Astrocyte (in vitro differentiated cells and primary cell): ENCODE measurements at places on chromosomes 16 and 17. TPM values are rescaled to one million over a fixed set of nuclear protein-coding genes. Genes with fewer than 3 reads are reported as not detected.
A peak's percentile ranks its signal among the peaks of the same experiment; 100 is the strongest.

GRCh38 chr16:18059089-18059488 is 277.4 kb downstream of the NPIPA8 start:
- no peaks in the 10 kb centered on the region for H3K36me3 ChIP-seq
- H3K27me3 ChIP-seq = no peaks in the 10 kb centered on the region
- no peaks in the 10 kb centered on the region for H3K4me1 ChIP-seq

DNA sequence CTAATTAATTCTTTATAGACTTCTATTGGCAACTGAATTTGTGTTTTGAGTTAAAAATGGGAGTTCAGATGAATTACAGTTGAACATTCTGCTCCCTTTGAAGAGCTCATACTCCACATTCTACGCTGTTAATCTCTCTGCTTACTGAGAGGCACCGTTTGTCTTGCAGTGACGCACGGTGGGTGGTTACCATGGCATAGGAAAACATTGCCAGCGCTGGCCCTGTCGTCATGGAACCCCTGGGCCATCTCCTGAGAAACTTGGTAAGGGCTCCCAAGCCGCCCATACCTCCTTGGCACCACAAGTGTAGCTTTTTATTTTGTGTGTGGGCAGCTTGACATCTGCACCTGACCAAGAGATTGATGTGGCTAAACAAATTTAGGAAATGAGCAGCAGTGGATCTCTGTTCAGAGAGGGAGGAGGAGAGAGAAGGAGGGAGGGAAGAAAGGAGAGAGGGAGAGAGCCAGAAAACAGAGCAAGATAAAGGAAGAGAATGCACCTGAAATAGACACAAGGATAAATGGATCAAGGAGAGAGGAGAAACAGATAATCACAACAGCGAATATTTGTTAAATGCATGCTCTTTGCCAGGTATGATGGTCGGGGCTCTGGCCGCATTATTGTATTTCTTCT is 398.5 kb downstream of the HAPSTR1 start:
- no peaks in the 10 kb centered on the region for H3K27me3 ChIP-seq
- H3K27ac ChIP-seq = no peak overlapping the region
- H3K4me1 ChIP-seq = no peaks in the 10 kb centered on the region
- H3K4me3 ChIP-seq = no peak overlapping the region
- DNase-seq = no peak

DNA sequence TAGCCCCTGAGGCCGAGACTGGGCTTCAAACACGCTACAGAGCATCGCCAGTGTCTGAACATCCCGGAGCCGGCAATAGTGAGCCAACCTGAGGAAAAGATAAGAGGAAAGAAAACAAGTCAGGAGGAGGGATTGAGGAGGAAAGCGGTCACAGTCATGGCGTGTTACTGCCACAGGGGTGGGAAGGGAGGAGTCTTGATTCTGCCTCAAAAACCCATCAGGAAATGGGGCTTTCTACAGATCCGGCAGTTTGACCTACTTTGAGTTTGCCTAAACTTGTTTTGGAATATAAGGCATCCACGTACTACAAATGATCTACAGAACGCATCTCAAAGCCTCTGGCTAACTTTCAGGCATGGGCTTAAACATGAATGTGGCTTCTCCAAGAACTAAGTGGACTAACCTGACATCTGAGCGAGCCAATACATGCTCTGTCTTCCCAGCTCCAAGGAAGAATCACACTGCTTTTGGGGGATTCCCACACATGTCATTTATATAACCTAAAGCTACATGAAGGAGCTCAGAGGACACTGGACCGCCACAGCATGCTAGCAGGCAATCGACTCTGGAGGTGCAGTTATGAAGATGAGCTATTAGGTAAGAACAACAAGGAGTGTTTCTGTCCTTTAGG is 96.6 kb downstream of the WDR59 start:
- no peak overlapping the region for H3K4me3 ChIP-seq
- no peak overlapping the region for H3K27ac ChIP-seq
- no peaks in the 10 kb centered on the region for H3K4me1 ChIP-seq
- H3K36me3 ChIP-seq = peaks cover 15% of the 10 kb centered on the region
- no peak for DNase-seq

DNA sequence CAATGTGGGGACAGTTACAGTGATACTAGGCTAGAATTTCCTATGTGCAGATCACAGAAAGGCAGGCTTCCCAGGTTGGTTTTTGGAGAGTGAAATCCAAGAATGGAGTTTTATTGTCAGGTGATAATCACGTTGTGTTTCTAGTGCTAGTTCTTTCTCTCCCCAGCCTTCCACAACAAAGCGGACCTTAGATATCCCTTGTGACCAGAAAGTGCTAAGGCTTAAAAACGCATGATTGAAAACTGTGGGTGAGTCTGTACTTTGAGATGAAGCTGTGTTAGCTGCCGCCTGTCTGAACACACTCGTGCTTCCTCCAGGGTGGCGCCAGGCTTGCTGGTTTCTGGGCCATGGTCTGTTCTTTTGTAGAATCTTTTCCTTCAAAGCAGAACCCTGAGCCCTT is 52.1 kb downstream of the BANP start:
- H3K36me3 ChIP-seq = peaks cover 6% of the 10 kb centered on the region
- no peak overlapping the region for H3K27ac ChIP-seq
- no peaks in the 10 kb centered on the region for H3K4me1 ChIP-seq
- no peak for DNase-seq

DNA sequence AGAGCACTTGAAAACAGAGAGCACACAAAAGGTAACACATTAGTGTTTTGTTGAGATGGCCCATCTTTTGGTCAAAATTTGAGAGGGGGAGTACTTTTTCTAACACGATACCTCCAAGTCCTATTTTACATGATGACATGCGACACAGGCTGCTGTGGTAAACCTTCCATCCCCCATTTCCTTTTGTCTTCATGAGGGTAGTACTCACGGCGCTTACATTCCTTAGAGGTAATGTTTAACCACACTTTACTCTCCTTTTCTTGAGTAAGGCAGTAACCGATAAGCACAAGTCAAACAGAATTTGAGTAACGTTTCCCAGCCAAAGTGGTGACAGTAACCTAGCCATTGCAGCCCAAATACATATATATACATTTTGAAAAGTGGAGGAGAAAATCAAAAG is 35.8 kb upstream of the PITPNM3 start:
- DNase-seq = peak; percentile 57
- peak overlapping the region; percentile 42 for H3K27ac ChIP-seq
- peaks cover 56% of the 10 kb centered on the region for H3K36me3 ChIP-seq
- H3K27me3 ChIP-seq = no peaks in the 10 kb centered on the region

DNA sequence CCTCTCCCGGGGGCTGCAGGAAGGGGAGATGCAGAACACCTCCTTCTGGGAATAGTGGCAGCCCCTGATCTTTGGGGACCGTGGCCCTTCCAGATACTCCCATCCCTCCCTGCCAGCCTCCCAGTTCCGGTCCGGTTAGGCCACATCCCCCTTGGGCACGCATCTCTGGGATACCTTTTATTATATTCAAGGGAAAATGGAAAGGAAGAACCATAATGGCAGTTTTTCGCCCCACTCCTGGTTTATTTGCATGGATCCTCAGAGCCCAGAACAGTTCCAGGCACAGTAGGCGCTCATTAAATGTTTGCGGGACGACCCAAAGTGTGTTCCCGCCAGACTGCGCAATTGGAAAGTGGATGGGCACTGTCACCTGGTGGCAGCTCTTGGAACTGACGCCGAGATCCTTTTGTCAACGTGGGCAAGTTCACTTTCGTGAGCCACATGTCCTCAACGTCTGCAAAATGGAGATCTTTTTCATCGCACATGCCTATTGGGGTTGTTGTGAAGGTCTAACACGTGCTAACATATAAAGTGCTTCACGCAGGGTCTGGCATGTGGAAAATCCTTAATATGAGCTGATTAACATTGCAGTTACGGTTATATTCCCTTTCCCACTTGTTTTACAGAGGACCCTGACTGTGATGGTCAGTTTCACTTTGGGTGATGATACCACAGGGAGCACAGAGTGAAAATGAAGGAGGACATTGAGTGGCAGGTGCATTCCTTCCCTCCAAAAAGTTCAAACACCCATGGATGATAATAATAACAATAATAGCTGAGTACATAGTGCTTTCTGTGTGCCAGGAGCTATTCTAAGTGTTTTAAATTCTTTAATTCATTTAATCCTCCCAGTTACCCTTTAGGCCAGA is 1.7 kb upstream of the GPRC5B start:
- DNase-seq = peak; percentile 47
- no peak overlapping the region for H3K27ac ChIP-seq
- peak overlapping the region; percentile 14 for H3K4me3 ChIP-seq
- no peaks in the 10 kb centered on the region for H3K36me3 ChIP-seq

PRRT2 gene
- total RNA-seq = 6.2 and 6.7 TPM in 2 replicates

TMEM235 gene
- not detected in 2 replicates for total RNA-seq

CRYM gene
- total RNA-seq = 0.34 and 0.50 TPM in 2 replicates
